ENCODE measurements at places on chromosomes 11 and 22.
A peak's percentile ranks its signal among the peaks of the same experiment; 100 is the strongest.

- DNase-seq, result peak; percentile 84
These were observed at the start of gene MTMR3 for GRCh38 chr22:29883045-29883774. Gene MTMR3 (plus strand): TSS chr22:29883174. CDS start chr22:29971060, 87,886 bp downstream.

GRCh38 chr11:120710354-120711131 lies 199.0 kb downstream of the GRIK4 start:
- no peak for DNase-seq

DNA sequence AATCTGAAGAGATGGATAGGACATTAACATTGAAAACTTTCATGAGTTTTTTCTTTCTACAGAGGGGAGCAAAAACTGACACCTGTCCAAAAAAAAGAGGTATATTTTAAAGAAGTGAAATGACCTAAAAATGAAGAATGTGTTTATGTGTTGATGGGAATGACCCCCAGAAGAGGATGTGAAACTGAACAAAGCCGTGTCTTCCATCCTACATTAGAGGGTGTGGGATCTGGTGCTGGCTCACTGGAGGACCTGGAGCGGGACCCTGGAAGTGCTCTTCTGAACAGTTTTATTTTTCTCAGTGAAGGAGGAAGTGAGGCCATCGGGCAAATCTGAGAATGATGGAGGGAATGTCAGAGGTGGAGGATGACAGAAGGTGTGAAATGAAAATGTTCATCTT lies 470.1 kb downstream of the NTM start:
- DNase-seq, result no peak

DNA sequence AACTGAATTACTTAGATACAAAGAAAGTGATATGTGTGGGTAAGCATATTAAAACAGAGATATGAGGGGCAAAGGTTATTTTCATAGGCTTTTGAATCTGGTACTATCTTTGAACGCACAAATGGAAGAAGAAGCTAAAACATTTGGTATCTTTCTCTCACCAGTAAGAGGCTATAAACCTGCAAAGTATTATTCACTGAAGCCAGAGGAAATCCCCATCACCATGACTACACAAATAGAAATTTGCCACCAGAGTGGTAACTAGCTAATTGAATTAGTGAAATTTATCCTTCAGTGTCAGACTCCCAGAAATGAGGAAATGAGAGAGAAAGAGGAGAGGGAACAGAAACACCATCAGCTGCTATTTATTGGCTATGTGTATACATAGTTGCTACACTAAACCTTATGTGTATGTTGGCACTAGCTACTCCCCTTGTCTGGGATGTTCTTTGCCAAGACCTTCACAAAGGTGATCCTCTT lies 503.4 kb downstream of the DLG2 start:
- DNase-seq, result no peak

GRCh38 chr11:128783513-128783912 lies 83.6 kb downstream of the KCNJ1 start:
- no peak for DNase-seq

DNA sequence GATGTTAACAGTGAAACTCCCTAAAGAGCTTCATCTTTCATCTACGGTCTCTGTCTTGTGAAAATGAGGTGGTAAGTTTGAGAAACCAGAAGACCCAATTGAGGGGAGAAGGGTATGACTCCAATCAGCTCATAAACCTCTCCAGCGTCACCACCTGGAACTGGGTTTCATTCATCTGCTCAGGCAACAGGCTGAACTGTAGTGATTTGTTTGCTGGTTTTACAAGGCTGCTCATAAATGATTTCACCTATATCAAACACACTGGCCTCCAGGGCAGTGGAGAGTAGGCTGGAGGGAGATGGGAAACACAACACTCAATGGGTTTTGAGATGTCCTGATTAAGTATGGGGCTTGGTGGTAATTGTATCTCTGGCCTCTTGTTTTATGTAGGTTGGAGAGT lies 79.0 kb downstream of the EFCAB6 start:
- no peak for DNase-seq

- DNase-seq, result no peak
These were observed 83.4 kb downstream of the MRTFA start for GRCh38 chr22:40553014-40553554.

- DNase-seq, result no peak
These were observed 10.3 kb downstream of the UBASH3B start for GRCh38 chr11:122665861-122666260.

- DNase-seq, result no peak
These were observed 104.7 kb downstream of the PLEKHA7 start for GRCh38 chr11:16909359-16910035.

DNA sequence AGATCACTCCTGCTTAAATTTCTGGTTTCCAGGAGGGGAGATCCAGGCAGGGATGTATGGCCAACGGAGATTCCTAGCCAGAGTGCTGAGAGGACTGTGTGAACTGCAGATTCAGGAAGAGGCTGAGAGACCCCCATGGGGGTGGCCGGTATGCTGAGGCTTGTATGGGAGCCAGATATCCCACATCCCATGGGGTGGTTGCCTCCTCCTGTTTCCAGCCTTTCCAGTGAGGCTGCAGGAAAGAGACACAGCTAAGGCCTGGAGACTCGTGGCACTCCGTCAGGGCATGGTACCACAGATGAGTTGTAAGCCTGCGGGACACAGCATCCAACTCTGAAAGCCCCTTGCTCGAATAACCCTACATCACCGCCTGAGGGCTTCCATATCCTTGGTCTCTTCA lies 1.4 kb upstream of the MYOD1 start:
- DNase-seq, result no peak

DNA sequence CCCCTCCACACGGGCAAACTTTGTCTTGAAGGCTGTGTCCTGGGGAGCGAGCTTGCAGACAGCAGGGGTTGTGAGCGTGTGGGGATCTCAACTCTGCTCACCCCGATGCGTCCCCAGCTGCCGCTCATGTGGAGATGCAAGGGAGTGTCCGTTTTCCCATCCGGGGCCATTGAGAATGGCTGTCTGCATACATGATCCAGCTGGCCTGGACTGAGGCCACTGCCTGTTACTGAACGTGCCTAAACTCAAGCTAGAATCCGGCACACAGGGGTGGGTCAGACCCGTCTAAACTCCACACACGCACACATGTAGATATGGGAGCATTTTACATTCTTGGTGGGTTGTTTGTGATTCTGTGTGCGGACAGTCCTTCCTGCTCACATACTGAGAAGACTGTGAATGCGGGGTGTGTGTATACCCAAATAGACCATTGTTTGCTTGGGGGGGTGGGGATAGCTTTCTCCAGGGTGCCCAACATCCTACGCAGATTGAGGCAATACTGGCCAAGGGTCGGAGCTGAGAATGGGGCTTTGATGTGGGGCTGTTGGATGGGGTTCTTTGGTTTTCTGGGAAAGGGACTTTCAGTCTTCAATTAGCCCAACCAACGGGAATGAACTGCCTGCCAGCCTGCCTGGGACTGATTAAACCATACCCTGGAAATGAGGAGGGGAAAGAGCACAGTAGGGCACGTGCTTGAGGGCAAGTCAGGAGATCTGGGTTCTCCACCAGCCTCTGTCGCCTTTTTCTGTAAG lies 60.4 kb downstream of the ST3GAL4 start:
- no peak for DNase-seq

- no peak for DNase-seq
These were observed 20.9 kb downstream of the RNH1 start for GRCh38 chr11:486189-486588.

DNA sequence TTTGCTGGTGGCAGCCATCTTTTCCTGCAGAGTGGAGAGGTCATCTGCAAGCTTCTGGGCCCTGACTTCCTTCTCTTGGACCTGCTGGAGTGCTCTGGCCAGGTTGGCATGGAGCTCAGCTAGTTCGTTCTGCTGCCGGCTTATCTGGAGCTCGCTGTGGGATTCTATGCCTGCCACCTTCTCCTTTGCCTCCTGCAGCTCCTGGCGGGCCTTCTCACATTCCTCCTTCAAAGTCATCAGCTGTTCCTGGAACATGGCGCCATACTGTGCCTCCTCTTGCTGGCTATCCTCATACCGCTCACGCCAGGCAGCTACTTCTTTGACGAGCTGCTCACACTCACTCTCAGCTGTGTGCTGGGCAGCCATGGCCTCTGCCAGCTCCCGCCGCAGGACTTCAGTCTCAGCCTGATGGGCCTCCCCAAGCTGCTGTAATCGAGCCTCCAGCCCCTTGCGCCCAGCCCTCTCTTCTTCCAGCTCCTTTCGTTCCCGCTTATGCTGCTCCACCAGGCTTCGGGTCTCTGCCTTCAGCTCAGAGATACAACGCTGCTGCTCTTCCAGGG lies 16.1 kb downstream of the IL18BP start:
- DNase-seq, result no peak

DNA sequence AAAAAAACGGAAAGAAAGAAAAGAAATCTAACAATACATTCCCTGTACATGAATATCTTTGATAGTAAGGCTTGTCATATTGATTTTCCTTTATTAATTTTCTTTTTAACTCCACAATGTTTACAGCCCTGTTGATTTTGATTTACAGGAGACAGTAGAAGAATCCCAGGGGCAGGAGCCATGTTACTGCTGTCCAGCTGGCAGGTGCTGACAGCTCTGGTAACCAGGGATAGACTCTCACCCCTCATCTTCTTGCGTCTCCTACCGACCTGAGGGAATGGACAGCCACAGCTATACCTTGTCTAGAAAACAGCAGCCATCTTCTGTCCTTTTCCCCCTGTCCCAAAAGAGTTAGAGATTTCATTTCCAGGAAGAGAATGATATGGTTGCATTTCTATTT lies 37.4 kb downstream of the PRDM10 start:
- DNase-seq, result no peak

DNA sequence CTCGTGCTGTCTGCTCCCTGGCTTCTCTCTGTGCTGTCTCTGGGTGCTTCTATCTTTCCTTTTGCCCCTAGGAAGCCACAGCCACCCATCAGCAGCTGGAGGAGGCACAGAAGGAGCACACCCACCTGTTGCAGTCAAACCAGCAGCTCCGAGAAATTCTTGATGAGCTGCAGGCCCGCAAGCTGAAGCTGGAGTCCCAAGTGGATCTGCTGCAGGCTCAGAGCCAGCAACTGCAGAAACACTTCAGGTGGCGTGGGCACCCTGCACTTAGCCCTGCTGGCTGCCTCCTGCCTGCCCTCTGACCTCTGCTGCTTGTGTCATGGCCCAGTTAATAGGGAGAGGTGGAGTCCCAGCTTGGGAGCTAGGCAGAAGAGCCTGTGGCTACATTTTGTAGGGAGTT lies 67.8 kb downstream of the CEP164 start:
- no peak for DNase-seq

DNA sequence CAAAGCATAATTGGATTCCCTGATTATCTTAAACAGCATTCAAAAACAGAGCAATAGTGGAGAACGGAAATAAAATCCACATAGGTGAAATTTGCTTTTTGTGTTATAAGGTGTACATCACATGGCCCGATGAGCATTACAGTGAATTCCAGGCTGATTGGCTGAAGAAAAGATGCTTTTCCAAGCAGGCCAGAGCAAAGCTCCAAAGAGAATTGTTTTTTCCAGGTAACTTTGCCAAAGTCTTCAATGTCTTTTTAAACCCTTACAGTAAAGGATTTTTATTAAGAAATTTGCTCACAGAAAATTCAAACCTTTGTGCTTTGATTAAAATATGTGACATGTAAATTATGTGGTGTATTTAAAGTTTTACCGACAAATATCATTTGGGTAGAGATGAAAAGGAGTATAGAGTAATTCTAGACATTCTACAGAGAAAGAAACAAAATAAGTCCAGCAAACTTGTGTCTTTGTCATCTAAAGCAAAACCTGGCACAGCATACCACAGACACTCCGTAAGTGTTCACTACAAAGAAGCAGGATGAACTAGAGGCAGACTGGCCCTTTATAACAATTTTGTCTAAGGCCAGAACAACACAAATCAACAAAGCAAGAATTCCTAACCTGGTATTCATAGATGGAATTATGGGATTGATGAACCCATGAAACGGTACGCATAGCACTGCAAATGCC lies 16.6 kb downstream of the BBOX1 start:
- no peak for DNase-seq

DNA sequence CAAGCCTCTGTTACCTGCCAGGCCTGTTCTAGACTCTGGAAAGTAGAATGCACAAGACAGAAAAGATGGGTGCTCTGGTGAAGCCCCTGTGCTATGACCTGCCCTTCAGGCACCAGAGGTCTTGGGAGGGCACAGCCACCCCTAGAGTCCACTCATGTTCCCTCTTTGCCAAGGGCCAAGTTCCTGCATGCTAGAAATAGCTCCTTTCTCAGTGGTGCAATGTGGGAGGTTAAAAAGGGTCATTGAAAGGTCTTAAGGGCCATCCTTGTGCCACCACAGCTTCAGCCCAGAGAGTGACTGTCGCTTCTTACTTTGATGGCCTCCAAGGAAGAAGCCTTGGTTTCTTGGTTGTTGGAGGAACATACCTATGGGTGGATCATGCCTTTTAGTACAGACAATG lies 84.6 kb upstream of the PARVA start:
- DNase-seq, result no peak

- DNase-seq, result no peak
These were observed 14.2 kb upstream of the PPM1F start for GRCh38 chr22:21966643-21967516.

GRCh38 chr22:45531441-45532234 lies 29.0 kb downstream of the FBLN1 start:
- no peak for DNase-seq

DNA sequence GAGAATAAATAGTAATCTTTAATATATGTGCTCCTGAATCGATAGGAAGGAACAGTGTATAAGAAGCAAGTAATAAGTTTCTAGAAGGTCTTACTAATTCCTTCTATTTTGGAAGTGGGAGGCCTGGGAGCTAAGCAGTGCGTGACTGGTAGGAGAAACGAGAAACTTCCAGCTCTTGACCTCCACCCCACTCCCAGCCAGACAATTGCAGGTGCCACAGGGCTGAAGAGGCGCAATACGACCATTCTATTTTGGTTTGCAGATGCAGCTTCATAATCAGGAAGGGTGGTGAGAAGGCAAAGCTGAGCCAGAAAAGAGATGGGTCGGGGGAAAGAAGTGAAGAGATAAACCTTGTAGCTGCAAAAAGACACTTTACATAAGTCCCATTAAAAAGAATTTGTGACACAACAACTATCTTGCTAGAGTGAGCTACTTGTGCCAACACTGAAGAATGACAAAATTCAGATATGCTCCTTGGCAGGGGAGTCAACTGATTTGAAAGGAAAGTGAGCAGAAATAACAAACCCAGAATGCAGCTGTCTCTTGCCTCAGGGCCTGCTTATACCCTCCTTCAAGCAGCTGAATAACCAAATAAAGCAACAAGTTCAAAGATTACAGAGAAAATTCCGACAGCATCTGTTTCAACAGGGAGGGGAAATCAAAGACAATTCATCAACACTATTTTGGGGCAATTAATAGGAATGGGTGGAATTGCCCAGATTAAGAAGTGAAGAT lies 35.1 kb downstream of the GRIA4 start:
- no peak for DNase-seq

DNA sequence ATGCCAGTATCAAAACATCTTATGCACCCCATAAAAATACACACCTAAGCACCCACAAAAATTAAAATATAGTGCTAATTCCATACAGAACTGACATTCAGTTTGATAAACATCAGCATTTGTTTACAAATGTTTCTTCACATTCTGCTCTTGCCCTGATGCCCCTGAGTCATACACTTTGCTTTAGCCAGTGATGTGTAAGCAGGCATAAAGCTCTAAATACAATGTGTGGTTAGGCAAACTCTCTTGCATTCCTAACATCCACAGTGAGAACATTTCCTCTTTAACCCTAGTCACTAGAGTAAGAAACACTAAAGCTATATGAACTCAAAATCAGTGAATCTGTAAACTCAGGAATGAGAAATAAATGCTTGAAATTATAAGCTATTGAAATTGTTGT lies 1060.7 kb downstream of the FAM181B start:
- DNase-seq, result no peak
